ENCODE measurements at places on chromosomes 7 and 10.

DNA sequence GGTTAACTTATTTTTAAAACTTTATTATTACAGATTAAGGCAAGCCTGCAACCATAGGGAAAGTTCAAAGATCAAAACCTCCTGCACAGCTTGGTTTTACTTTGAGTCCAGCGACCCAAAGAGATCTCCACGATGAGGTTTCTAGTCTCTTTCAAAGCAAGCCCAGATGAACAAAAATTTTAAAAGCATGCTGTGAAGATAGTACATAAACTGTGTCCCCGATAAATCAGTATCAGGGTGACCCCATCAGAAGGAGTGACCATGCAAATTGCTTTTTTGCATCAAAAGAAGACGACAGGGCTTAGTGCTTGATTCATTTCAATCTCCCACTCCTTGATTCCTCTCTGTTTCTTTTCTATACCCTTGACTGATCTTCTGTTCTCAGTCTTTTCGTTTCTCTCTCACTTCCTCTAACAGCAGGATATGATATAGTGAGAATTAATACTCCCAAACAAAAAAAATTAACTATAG is 16.0 kb upstream of the DNTT start:
- no peaks in the 10 kb centered on the region for H3K27me3 ChIP-seq
- H3K4me1 ChIP-seq: peaks cover 14% of the 10 kb centered on the region
- H3K4me3 ChIP-seq: peak overlapping the region; percentile 3

GRCh38 chr7:100413889-100414288 is 14.6 kb downstream of the ZCWPW1 start:
- no peak overlapping the region for H3K4me3 ChIP-seq
- H3K36me3 ChIP-seq: no peaks in the 10 kb centered on the region
- DNase-seq: no peak
- H3K4me1 ChIP-seq: no peaks in the 10 kb centered on the region
- no peak overlapping the region for H3K27ac ChIP-seq

DNA sequence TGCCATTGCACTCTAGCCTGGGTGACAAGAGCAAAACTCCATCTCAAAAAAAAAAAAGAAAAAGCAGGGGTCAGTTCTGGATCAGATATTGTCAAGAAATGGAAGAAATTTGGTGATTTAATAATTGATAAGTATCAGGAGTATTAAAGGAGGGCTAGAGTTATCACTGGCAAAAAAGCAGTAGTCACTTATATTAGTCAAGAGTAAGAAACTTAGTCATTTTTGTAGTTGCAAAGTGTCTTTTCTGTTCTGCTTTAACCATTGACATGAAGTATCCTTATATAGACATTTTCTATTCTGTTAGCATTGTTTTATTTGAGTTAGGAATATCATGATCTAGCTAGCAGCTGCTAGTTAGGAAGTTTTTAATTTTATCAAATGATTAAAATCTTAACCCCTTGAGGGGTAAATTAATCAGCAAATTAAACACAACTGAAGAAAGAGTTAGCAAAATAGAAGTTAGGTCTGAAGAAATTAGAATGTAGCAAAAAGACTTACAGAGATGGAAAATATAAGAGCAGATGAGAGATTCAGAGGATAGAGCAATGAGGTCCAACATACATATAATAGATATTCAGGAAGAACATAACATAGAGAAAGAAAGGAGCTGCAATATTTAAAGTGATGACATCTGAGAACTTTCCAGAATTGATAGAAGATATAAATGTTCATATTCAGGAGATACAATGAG is 7.3 kb upstream of the CCDC6 start:
- H3K27ac ChIP-seq: no peak overlapping the region
- no peaks in the 10 kb centered on the region for H3K27me3 ChIP-seq
- DNase-seq: no peak
- H3K4me1 ChIP-seq: no peaks in the 10 kb centered on the region
- H3K4me3 ChIP-seq: no peak overlapping the region
- no peaks in the 10 kb centered on the region for H3K36me3 ChIP-seq

- DNase-seq: no peak
- no peak overlapping the region for H3K4me3 ChIP-seq
- H3K4me1 ChIP-seq: no peaks in the 10 kb centered on the region
- H3K36me3 ChIP-seq: no peaks in the 10 kb centered on the region
- no peak overlapping the region for H3K27ac ChIP-seq
Observed at GRCh38 chr7:99004216-99004615, 125.9 kb downstream of the TRRAP start.

- H3K4me1 ChIP-seq: no peaks in the 10 kb centered on the region
- no peaks in the 10 kb centered on the region for H3K27me3 ChIP-seq
- H3K36me3 ChIP-seq: no peaks in the 10 kb centered on the region
- no peak overlapping the region for H3K4me3 ChIP-seq
Observed at GRCh38 chr7:13132314-13132713, 444.9 kb downstream of the ARL4A start.

DNA sequence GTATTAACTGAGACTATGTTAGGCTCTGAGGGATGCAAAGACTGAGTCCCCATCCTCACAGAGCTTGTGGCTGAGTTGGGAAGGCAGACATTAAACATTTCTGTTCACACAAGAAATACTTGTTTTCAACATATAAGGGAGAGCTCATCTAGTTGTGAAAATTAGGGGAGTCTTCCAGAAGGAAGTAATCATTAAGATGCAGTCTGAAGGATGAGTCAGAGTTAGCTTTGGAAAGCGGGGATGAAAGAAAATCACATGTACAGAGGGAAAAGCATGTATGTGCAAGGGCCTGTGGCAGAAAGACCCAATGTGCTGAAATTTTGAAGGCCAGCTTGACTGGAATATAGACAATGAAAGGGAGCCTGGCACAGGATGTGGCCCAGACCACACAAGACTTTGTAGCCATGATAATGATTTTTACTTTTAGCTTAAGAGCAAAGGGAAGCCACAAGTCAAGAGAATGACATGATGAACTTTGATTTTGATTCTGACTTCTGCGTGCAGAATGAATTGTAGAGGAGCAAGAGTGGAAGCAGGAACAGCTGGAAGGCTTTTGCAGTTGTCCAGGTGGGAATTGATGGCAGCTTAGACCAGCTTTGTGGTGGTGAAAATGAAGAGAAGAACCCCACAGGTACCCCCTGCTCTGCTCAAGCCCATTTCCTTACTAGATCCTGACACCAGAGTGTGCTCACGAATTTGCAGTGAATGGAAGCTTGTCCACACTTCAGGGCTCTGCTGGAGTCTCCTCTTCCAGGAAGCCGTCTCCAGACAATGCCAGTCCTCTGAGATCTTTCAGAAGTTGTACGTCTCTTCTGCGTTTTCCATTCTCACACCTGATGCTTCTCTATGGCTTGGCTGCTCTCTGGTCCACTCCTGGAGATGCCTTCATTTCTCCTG is 115.6 kb downstream of the ATXN7L1 start:
- no peaks in the 10 kb centered on the region for H3K36me3 ChIP-seq
- H3K27me3 ChIP-seq: no peaks in the 10 kb centered on the region
- no peak overlapping the region for H3K4me3 ChIP-seq
- no peak for DNase-seq
- no peaks in the 10 kb centered on the region for H3K4me1 ChIP-seq

DNA sequence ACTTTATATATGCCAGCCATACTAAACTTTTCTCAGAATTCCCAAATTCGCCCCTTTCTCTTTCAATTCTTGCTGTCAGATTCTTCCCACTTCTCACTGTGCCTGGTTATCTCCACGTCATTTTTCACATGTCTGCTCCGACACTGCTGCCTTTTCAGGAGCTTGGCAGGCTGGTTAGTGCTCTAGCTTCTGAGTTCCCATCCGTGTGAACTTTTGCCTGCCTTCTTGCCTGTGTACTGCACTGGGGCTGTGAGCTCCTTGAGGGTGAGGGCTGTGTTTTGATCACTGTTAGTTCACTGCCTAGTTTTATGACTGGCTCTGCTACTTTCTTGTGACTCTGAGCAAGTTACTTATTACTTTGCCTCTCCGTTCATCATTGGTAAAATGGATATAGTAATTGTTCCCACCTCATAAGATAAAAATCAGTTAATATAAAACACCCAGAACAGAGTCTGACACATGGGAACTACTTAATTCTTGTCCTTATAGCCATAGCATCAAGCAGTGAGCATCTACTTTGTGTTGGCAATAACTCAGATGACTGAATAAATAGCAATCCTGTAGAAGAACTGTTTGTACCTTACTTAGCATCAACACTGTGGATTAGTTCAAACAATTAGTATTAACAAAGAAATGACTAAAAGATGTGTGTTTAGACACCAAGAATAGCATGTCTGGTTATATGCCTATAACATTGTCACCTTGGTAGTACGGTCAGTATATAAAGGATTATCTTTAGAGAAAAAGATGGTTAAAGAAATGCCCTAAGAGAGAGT is 5.5 kb downstream of the GSTO1 start:
- peak overlapping the region; percentile 54 for H3K27ac ChIP-seq
- DNase-seq: peak; percentile 33
- H3K36me3 ChIP-seq: peaks cover 3% of the 10 kb centered on the region
- H3K27me3 ChIP-seq: no peaks in the 10 kb centered on the region
- H3K4me3 ChIP-seq: no peak overlapping the region
- peaks cover 33% of the 10 kb centered on the region for H3K4me1 ChIP-seq

DNA sequence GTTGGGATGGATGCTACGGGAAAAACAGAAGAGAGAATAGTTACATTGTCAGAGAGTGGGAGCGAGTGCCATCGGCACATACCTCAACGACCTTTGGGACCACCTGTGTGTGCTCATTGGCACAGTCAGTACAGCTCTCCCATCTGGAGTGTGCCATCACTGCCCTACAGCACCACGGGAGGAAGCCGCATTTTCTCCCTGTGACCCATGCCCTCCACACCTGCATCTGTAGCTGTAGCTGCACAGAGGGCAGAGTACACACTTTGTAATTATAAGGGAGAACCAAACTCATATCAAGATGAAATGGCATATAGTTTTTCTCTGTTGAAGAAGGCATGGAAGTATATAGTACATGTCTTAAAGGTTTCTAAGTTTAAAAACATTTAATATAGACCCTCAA is 207.4 kb downstream of the LHFPL3 start:
- H3K4me3 ChIP-seq: no peak overlapping the region
- no peaks in the 10 kb centered on the region for H3K27me3 ChIP-seq
- no peaks in the 10 kb centered on the region for H3K36me3 ChIP-seq
- DNase-seq: no peak

- H3K36me3 ChIP-seq: no peaks in the 10 kb centered on the region
- no peak for DNase-seq
- H3K4me3 ChIP-seq: no peak overlapping the region
- no peaks in the 10 kb centered on the region for H3K27me3 ChIP-seq
Observed at GRCh38 chr10:122236690-122237306, 34.3 kb upstream of the BTBD16 start.

DNA sequence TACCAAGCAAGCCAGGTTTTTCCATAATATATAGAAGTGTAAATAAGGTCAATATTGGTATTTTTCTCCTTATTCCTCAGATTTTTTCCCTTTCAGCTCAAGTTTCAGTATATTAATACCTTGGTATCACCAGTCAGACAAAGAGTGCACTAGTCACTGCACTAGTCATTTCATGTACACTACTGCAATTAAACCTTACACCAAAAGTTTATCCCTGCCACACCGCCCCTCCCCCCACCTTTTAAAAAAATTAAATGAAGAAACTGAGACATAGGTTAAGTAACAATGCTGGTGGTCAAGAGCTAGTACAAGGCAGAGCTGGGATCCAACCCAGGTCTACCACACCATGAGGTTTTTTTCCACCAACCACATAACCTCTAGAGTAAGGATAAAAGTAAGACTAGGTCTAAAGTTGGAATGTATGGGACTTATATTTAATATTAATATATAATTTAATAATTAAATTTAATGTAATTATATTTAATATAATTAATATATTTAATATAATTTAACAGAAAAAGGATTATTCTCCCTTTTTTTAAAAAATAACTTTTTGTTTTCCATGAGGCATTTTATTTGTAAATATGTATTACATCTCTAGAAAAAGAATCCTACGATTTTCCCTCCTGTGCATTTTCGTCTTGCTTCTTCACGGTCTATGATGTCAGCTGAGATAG is 68.5 kb downstream of the NT5C2 start:
- H3K4me1 ChIP-seq: peaks cover 18% of the 10 kb centered on the region
- DNase-seq: no peak
- H3K27me3 ChIP-seq: no peaks in the 10 kb centered on the region
- no peak overlapping the region for H3K4me3 ChIP-seq
- H3K36me3 ChIP-seq: no peaks in the 10 kb centered on the region

- H3K27me3 ChIP-seq: no peaks in the 10 kb centered on the region
- H3K36me3 ChIP-seq: no peaks in the 10 kb centered on the region
- DNase-seq: no peak
- peak overlapping the region; percentile 89 for H3K27ac ChIP-seq
Observed at GRCh38 chr10:29634105-29634504, 666 bp downstream of the SVIL start.

DNA sequence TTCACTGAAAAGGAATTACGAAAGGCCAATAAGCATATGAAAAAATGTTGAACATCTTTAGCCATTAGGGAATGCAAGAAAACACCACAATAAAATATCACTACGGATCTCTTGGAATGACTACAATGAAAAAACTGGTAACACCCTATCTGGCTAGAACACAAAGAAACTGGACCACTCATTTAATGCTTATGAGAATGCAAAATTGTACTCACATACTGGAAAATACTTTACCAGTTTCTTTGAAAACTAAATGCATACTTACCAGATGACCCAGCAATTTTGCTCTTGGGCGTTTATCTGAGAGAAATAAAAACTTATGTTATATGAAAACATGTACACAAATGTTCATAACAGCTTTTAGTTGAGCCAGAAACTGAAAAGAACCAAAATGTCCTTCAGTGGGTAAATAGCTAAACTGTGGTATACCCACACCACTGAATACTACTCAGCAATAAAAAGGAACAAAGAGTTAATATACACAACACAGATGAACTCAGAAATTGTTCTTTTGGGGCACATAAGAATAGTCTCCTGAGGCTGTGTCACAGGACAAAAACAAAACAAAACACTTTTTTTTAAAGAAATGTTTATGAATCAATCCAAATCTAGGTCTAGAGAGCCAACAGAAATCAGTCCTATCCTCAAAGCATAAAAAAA is 23.5 kb downstream of the CNOT4 start:
- DNase-seq: no peak
- no peaks in the 10 kb centered on the region for H3K36me3 ChIP-seq
- H3K4me1 ChIP-seq: peaks cover 6% of the 10 kb centered on the region
- no peak overlapping the region for H3K4me3 ChIP-seq

- H3K4me3 ChIP-seq: no peak overlapping the region
- no peaks in the 10 kb centered on the region for H3K4me1 ChIP-seq
- H3K36me3 ChIP-seq: no peaks in the 10 kb centered on the region
Observed at GRCh38 chr7:66604198-66604597, 24.5 kb upstream of the KCTD7 start.
